ENCODE measurements at places on chromosomes 1 and 21.
A peak's percentile ranks its signal among the peaks of the same experiment; 100 is the strongest.

GRCh38 chr1:34292472-34292871 lies 115.8 kb downstream of the C1orf94 start:
- DNase-seq = no peak

- DNase-seq = no peak
These were observed 126.2 kb upstream of the SMYD2 start for GRCh38 chr1:214154596-214155292.

DNA sequence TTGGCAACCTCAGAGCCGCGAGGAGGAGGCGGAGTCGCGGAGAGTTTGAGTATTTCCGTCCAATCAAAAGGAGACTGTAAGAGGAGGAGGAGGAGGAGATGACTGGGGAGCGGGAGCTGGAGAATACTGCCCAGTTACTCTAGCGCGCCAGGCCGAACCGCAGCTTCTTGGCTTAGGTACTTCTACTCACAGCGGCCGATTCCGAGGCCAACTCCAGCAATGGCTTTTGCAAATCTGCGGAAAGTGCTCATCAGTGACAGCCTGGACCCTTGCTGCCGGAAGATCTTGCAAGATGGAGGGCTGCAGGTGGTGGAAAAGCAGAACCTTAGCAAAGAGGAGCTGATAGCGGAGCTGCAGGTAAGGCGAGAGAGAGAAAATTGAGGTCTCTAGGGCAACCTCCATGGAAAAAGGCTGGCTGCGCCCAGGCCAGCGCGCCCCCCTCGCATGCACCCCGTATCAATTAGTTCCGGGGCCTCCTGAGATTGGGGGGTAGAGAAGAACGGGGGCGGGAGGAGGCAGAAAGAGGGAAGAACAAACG lies at the start of gene PHGDH:
Gene PHGDH, plus strand, starts transcription at position 131 of the 538 bp plus-strand sequence. Its CDS starts 89 bp downstream, at position 220.
- peak; percentile 49 for DNase-seq

- DNase-seq = no peak
These were observed 112.5 kb upstream of the CACHD1 start for GRCh38 chr1:64357422-64357821.

GRCh38 chr1:91797164-91797563 lies 88.8 kb downstream of the TGFBR3 start:
- DNase-seq = no peak

GRCh38 chr1:34115233-34115632 lies 49.8 kb downstream of the CSMD2 start:
- DNase-seq = no peak

- no peak for DNase-seq
These were observed 5.2 kb downstream of the ADPRS start for GRCh38 chr1:36093929-36094328.

DNA sequence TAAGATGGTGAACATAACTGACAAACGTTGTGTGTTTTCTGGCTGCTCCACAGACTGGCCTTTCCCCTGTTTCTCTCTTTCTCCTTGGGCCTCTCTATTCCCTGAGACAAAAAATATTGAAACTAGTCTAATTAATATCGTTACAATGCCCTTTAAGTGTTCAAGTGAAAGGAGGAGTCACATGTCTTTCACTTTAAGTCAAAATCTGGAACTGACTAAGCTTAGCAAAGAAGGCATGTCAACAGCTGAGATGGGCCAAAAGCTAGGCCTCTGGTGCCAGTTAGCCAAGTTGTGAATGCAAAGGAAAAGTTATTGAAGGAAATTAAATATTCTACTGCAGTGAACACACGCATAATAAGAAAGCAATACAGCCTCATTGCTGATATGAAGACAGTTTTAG lies 32.2 kb upstream of the FCRL3 start:
- no peak for DNase-seq

DNA sequence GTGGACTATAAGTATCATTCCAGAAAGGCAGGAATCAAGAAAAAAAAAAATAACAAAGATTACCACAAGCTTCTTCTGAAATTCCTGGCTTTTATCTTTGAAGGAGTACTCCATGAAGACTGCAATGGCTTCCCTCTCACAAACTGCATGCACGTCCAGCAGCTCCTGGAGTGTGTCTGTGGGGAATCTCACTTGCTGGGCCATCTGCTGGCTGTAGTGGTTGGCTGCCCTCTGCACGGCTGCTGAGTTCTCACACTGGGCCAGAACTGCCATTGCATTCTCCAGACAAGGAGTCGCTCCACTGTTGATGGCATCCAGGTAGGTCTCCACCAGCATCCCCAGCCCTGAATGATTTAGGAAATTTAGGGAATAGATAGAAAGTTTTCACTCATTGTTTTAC lies 23.3 kb upstream of the GBP2 start:
- DNase-seq = peak; percentile 11

Measured in K562 (cell line).